ENCODE measurements at places on chromosomes 12 and 14. TPM values are rescaled to one million over a fixed set of nuclear protein-coding genes. Genes with fewer than 3 reads are reported as not detected.

- DNase-seq: no peak
These were observed at the start of gene CCDC177 for GRCh38 chr14:69574263-69574953. CCDC177 (minus strand) TSS chr14:69574871; CDS start chr14:69573622, 1,249 bp downstream.

GRCh38 chr12:100106861-100107260 lies 35.8 kb downstream of the BLTP3B start:
- DNase-seq: no peak

DNA sequence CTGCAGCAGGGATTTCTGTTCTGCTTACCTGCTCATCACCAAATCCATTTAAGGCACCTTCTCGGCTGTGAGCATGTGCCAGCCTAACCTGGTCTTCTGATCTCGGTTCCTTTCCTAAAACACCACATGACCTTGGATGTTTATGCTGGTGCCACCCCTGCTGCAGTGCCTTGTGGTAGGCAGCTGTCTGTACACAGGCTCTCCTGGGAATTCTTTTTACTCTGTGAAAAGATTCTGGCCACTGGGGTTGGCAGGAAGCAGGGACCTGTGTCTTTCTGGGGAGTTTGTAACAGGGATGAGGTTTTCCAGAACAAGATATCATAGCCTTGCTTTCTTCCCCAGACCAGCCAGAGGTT lies 10.4 kb upstream of the PLEKHG3 start:
- no peak for DNase-seq

The TAS2R8 gene
- polyA plus RNA-seq: not detected

DNA sequence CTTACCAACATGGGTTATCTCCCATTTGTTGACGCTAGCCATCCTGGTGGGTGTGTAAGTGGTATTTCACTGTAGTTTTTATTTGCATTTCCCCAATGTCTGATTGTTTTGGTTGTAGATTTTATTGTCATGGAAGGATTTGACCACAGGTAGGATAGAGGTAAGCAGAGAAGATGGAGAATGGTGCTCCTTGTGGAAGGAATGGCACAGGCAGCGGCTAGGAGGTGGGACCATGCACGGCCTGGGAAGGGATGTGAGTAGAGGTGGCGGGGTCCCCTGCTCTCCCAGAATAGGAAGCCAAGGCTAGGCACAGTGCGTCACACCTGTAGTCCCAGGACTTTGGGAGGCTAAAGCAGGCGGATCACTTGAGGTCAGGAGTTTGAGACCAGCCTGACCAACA lies 41.4 kb downstream of the PHETA1 start:
- no peak for DNase-seq

The PRICKLE1 gene
- polyA plus RNA-seq: 84.2 TPM

DNA sequence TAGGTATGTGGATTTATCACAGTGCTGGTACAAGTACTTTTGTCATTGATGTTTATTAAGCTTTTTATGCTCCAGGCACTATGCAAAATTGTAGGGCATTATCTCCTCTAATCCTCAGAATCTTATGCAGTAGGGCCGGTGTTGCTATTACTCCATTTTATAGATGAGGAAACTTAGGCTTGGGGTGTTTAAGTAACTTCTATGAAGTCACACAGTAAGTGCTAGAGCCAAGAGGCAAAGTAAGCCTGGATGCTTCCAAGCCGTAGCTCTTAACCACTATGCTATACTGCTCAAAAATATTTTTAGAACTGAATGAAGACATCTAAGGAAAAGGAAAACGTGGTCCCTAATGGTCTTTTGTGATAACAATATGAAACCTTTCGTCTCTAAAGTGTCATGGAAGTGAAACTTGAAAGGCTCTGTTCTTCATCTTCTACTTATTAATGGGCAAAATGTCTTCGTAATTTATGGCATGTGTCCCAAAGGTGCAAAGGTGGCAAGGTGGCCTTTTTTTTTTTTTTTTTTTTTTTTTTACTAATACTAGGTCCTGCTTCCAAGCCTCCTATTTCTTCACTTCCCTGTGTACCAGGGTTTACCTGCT lies 85.2 kb downstream of the ETV6 start:
- DNase-seq: no peak

- no peak for DNase-seq
These were observed 42.3 kb downstream of the IRF2BPL start for GRCh38 chr14:76986231-76986565.

DNA sequence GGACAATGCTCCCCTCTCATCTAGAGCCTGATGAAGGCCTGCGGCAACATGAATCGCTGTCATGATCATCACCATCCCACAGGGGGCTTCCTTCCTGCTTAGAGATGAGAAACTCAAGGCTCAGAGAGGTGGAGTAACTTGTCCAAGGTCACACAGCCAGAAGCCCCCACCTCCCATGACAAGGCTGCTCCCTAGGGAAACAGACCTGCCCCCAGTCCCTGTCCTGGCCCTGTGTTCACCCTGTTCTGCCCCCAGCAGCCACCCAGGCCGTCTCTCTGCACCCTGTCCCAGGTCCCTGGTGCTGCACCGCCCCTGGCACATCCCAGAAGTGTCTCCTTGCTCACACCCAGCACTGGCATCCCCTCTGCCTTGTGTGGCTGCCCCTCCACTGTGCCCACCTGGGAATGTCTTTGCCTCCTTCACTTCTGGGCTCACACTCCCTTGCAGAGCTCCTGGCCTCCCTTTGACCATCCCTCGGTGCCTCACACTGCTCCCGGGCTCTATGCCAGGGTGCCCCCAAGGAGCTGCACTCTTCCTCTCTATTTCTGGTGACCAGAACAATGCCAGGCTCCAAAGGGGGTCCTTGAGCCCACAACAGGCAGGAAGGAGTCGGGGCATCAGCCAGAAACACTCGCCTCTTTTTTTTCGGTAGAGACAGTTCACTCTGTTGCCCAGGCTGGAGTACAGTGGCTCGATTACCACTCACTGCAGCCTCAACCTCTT lies 70.5 kb downstream of the BCL11B start:
- no peak for DNase-seq

DNA sequence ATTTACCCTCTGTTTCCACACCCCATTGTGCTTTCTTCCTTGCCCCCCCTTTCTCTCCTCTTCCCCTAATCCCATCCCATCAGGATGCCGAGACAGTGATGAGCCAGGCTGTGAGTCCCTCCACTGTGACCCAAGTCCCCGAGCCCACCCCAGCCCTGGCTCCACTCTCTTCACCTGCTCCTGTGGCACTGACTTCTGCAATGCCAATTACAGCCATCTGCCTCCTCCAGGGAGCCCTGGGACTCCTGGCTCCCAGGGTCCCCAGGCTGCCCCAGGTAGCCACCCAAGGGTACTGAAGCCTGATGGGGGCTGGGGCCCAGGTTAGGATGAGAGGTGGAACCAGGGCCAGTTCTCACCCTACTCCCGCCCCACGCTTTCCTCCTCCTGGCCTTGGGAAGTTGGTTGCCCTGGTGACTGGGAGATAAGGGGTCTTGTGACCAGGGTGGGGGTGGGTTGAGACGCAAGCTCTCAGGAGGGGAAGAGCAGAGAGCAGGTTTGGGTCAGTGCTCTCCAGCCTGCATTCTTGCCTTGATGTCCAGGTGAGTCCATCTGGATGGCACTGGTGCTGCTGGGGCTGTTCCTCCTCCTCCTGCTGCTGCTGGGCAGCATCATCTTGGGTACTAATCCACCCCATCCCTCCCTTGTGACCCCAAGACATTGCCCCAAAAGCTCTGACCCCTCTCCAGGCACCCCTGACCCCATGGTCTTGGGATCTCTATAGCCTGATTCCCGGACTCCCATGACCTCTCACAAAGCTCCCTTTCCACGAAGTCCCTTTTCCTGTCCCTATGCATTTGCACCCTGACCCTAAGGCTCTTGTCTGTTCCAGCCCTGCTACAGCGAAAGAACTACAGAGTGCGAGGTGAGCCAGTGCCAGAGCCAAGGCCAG lies 1.2 kb downstream of the AMHR2 start:
- DNase-seq: no peak

- DNase-seq: no peak
These were observed 16.9 kb downstream of the OR6S1 start for GRCh38 chr14:20624495-20625070.

DNA sequence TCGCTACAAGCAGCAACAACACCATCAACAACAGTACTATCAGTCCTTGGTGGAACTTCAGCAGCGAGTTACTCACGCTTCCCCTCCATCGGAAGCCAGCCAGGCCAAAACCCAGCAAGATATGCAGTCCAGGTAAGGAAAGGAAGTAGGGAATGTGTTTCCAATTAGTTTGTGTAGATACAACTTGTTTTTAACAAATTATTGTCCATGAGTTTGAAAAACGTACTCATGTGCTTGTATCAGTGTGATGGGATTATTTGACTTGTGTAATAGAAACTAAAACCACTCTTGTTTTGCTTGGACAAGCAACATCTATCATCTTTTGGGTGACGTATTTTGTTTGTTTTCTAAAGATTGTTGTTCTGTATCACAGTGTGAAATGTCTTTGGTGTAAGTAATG lies 137.9 kb downstream of the NAV3 start:
- DNase-seq: no peak

The DIO2 gene
- 0.66 TPM for polyA plus RNA-seq

GRCh38 chr12:98188650-98189077 lies 326.7 kb upstream of the TMPO start:
- no peak for DNase-seq

DNA sequence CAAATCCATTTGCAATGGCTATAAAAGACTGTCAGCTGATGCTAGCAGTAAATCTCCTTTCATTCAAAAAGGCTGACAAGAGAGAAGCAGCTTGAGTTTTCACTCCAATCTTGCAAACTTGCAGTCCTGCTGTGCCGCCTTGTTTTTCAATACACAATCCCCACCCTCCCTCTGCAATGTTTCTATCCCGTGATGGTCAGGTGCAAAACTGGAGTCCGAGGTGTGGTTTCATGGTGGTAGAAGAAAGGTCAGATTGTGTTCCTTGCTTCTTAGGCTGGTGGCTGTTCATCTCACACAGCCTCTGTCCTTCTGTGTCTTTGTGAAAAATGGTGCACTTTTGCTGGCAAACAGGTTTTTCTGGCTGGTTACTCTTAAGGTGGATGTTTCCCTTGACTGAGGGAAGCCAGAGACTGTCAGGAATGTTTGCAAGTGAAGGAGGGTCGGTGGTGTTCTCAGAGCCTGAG lies 27.7 kb upstream of the TBX3 start:
- no peak for DNase-seq

The SOX5 gene
- 7.1 TPM for polyA plus RNA-seq

The AHSA1 gene
- 166 TPM for polyA plus RNA-seq

The GPR132 gene
- 1.1 TPM for polyA plus RNA-seq

- no peak for DNase-seq
These were observed 74.2 kb upstream of the BDKRB2 start for GRCh38 chr14:96130391-96130790.

DNA sequence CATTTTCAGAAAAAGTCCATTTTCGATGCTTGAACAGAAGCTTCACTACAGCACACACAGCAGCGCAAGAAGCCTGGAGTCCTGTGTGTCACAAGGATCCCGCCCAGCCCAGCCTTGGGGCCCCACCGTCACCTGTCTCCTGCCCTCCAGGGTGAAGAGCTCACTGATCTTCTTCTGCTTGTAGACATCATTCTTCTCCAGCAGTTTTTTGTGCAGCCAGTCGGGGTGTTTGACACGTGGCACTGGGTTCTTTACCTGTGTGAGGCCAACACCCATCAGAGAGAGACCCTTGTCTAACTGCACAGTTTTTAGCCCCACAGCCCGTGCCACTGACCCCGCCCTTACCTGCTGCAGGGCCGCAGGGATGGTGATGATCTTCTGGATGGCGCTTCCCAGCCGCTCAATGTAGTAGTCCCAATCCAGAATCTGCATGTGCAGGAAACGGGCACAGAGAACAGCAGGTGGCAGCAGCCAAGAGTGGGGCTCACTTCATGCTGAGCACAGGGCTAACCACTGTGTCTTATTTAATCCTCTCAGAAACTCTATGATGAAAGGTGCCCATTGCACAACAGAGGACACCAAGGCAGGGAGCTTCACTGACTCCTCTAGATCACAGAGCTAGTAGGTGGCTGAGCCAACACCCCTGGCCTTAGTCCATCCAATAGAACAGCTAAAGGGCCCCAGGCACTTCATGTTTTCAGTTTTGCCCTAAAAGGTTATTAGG lies 30.0 kb downstream of the POLE start:
- no peak for DNase-seq

The ZBTB42 gene
- 2.0 TPM for polyA plus RNA-seq

GRCh38 chr12:15649347-15649746 lies 139.8 kb downstream of the EPS8 start:
- DNase-seq: no peak

DNA sequence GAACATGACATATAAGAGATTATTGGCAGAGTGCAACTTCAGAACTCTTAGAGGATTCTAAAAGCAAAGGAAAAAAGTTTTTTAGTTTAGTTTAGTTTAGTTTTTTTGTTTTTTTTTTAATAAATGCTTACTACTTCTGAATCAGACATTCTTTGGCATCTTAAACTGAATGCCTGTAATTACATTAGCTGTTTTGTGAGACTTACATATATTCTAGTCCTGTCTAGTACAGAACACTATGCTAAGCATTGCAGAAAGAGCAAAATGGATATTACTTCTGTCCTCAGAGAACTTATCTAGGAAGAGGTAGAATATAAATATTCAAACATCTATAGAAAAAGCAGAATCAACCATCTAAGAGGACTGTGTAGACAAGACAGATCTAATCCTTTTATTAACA lies 133.2 kb downstream of the RAD51B start:
- DNase-seq: no peak

DNA sequence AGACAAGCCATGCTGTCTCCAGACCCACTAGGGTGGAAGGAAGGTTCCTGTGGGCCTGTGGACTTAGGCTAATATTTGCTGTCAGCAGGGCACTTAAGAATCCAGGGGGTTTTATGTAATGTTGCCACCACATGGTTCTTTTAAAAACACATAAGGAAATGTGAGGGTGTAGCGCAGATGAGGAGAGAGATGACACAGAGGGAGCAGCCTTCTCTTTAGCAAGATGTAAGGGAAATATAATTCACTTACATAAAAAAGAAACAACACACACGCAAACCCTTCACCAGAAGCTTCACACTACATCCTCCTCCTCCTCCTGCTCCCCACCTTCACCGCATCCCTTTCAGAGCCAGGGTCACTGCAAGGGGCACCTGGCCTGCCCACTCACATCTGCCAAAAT lies 4.9 kb upstream of the PIP4K2C start:
- no peak for DNase-seq

GRCh38 chr12:54024127-54024526 lies 4.1 kb upstream of the HOXC6 start:
- DNase-seq: no peak

The FGD6 gene
- 12.9 TPM for polyA plus RNA-seq

GRCh38 chr14:98912655-98913054 lies 359.3 kb downstream of the BCL11B start:
- no peak for DNase-seq

DNA sequence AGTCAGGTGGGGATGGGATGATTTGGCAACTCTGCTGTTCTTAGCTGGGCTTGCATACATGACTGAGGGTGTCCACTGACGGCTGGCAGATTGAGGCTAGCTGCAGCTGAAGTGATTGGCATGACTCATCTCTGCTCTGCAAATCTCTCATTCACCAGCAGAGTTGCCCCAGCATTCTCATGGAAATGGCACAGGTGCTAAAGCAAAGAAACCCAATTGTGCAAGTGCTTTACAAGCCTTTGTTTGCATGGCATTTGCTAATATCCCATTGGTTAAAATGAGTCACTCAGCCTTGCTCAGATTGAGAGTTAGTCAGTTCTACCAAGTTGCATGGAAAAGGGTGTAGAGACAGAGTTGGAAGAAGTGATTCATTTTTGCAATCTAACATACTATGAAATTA lies 389.7 kb upstream of the FAR2 start:
- no peak for DNase-seq

The NFE2 gene
- polyA plus RNA-seq: 11.1 TPM

The NPFF gene
- 1.0 TPM for polyA plus RNA-seq

The KLRB1 gene
- polyA plus RNA-seq: 4.2 TPM

GRCh38 chr14:52327374-52328226 lies 13.5 kb downstream of the PTGER2 start:
- no peak for DNase-seq

- no peak for DNase-seq
These were observed 152.0 kb downstream of the KTN1 start for GRCh38 chr14:55731881-55732498.

The EXOC5 gene
- 79.6 TPM for polyA plus RNA-seq

Measured in left renal pelvis (tissue), 4 donors.